ENCODE measurements at places on chromosomes 16 and 17.
A peak's percentile ranks its signal among the peaks of the same experiment; 100 is the strongest.

- DNase-seq = no peak
Observed at GRCh38 chr16:92431-93339, 14.7 kb downstream of the MPG start.

- no peak for DNase-seq
Observed at GRCh38 chr16:90046122-90046970, 27.1 kb upstream of the DBNDD1 start.

DNA sequence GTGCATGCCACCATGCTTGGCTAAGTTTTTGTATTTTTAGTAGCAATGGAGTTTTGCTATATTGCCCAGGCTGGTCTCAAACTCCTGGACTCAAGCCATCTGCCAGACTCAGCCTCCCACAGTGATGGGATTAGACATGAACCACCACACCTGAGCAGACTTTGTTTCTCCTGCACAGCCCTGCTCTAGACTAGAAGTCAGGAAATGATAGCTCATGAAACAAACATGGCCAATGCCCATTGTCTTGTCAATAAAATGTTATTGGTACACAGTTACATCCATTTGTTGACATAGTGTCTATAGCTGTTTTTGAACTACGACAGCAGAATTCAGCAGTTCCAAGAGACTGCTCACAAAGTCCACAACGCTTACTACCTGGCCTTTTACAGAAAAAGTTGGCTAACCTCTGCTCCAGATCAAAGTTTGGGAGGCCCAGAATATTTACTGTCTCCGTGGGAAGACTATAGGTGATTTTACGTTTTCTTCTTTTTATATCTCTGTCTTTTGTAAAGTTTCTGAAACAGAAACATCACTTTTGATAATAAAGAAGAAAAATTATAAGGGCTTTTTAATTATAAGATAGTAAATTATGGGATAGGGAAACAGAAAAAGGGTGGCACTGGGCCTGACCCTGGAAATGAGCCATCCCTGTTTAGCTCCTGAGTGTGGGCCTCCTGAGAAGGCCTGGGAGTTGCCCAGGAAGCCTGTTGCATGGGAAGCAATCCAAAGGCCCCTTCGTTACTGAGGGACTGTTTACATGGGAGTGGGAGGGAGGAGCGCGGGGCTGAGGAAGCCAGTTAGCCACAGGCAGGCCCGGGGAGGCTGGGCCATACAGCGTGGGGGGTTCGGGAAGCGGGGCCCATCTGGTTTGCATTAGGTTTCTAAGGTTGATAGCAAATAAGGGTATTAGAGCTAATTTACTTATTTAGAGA is 201.5 kb downstream of the IRF8 start:
- DNase-seq = no peak

DNA sequence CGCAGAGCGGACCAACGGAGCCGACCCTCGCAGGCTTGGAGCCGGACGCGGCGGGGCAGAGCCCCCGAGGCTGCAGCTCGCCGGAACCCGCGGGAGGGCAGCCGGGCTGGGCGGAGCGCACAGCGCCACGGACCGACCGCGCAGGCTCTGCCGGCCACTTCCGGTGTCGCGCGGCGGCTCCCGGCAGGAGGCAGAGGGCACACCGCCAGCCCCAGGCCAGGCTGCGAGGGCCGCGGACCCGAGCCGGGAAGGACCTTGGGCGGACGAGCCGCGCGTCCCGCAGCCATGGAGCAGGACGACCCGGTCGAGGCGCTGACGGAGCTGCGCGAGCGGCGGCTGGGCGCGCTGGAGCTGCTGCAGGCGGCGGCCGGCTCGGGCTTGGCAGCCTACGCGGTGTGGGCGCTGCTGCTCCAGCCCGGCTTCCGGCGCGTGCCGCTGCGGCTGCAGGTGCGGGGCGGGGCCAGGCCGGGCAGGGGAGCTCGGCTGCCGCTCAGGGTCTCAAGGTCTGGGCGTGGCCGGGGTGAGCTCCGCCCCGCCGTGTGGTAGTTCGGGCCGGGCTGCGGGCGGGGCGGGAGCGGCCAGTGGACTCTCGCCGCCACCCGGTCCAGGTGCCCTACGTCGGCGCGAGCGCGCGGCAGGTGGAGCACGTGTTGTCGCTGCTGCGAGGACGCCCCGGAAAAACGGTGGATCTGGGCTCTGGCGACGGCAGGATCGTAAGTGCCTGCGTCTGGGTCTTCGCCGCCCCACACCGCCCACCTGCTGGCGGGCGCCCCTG is at the start of gene ANTKMT:
TSS of gene ANTKMT (plus strand) at position 157 of the 775 bp plus-strand sequence. CDS start at position 286, 129 bp downstream.
- DNase-seq = peak; percentile 42

- no peak for DNase-seq
Observed at GRCh38 chr16:85461814-85462713, 151.1 kb upstream of the GSE1 start.

GRCh38 chr17:9644910-9645751 is at the start of gene USP43:
Gene USP43 (plus strand): TSS chr17:9645517. CDS start chr17:9645633, 116 bp downstream.
- DNase-seq = no peak

DNA sequence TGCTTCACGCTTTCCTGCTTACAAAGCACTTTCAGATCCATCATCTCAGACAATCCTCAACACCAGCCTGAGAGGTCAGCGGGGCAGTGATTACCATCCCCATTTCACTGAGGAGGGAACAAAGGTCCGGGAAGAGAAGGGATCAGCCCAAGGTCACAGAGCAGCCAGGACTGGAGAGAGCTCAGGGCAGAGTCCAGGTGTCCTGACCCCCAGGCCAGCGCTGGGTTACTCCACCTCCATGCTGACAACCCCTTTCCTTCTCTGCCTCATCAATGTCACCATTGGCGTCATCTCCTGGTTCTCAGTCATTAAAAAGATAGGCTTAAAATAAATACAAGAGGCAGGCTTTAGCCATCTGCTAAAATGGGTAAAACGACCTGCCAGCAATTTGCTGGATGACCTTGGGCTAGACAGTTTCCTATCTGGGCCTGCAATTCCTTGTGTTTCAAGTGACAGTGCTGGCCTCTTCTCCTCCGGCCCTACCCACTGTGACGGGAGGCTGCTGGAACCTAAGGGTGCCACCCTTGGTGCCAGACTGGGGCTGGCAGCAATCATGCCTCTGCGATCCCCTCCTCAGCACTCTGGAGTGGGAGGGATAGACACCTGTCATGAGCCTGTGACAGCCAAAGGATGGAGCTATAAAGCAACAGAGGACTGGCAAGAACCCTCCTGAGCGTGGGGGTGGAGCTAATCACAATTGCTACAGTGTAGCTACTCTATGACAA is 79.5 kb upstream of the CCL1 start:
- no peak for DNase-seq

DNA sequence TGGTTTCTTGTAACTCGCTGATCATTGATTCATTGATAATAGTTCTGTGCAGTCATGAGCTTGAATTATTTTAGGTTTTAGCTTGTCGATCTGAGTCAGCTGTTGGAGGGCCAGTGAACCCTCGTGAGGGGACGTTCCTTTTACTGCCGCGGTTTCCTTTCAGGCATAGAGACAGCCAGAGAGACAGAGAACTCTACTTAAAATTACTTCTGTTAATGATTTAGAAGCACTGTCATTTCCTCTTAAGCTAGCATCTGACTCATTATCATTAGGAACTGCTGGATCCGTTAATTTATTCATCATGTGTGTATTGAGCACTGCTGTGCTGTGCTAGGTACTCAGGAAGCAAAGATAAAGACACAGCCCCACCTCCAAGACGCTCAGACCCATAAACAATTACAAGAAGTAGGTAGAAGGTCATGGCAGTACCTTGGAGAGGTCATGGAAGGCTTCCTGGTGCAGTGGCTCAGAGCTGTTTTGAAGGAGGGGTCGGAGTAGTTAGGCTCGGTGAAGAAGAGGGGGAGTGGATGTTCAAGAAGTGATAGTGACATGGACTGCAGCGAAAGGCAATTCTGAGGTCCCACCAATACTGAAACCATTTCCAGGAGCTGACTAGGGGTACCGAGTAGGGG is 3.3 kb downstream of the PGS1 start:
- DNase-seq = no peak

- DNase-seq = no peak
Observed at GRCh38 chr16:89343501-89344457, 126.3 kb downstream of the ZNF778 start.

- peak; percentile 58 for DNase-seq
Observed at GRCh38 chr16:29848420-29849297, 14.4 kb downstream of the CDIPT start.

DNA sequence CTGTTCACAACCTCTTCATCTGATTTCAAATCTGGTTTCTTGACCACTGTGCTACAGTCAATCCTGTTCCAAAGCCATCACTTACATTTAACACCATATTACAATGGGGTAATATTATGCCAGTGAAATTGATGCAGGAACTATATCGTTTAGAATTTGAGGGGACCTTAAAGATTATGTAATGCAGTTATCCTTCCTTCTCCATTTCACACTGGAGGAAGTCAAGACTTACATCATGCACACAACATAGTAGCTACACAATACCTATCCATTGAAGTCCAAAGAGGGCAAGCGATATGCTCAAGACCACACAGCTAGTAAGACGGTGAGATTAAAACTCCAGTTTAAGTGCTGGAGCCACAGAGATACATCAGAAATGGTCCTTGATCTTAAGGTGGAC is 16.8 kb downstream of the NOG start:
- DNase-seq = no peak

GRCh38 chr16:67181346-67181745 is 2.4 kb downstream of the MATCAP1 start:
- no peak for DNase-seq

DNA sequence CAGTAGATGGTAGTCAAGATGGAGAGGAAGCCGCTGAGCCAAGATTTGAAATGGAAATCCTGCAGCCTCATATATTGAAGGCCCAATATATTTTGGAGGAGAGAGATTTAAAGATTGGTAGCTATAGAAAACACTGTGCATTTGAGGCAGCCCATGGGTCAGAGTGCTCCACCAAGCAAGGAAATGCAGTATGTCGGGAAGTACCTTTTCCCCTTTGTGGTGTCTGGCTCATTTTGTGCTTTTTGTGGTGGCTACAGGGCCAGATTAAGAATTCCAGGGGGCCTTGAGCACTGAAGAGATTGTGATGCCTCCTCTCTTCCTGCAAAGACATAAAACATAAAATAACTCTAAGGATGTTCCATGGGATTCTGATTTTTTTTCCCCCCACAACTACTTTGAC is 39.6 kb downstream of the CDRT15 start:
- DNase-seq = no peak

DNA sequence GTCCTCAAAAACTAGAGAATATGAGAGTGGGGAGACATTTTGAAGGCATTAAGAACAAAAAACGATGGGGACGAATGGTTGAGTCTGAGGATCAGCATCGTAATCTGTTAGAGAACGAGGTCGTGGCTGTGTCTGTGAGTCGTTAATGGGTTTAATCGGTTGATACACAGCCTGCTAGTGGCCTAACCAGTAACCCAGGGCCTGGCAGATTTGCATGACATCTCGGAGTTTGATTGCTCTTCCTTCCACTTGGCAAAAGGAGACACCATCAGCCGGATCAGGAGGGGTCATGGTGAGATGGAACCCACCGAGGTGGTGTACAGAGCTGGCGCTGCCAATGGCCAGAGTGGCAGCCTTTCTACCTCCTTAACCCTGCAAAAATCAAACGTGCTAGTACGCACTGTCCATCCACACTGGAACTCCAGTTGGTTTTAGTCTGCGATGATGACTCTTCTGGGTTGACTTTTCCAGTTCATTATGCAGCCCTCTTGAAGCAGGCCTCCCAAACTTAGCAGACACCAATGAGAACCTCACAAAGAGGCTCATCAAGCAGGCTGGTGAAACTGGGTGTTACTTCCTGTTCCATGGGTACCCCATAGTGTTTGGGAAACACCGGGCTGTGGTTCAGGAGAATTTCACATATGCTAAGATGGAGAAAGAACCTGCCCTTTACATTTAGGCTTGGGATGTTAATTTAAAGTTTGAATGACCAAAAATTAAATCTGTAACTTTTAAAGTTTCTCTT is 4.1 kb downstream of the HS3ST3B1 start:
- DNase-seq = no peak

- no peak for DNase-seq
Observed at GRCh38 chr17:38322897-38323296, 20.9 kb downstream of the GPR179 start.

GRCh38 chr17:12620200-12620720 is 45.4 kb upstream of the MYOCD start:
- DNase-seq = no peak

- DNase-seq = no peak
Observed at GRCh38 chr17:45997624-45998023, 1.4 kb upstream of the STH start.
